ENCODE measurements at places on chromosomes 5 and 9.

DNA sequence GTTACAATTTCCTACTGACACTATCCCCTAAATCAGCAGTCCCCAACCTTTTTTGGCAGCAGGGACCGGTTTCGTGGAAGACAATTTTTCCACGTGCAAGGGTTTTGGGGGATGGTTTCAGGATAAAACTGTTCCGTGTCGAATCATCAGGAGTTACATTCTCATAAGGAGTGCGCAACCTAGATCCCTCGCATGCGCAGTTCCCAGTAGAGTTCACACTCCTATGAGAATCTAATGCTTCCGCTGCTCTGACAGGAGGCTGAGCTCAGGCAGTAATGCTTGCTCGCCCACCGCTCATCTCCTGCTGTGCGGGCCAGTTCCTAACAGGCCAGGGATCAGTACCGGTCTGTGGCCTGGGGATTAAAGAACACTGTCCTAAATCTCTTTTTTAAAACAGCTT, 13.2 kb upstream of the NFIL3 start:
- no peak for DNase-seq

GRCh38 chr5:3305432-3305831, 290.2 kb upstream of the IRX1 start:
- no peak for DNase-seq

GRCh38 chr5:151141535-151141934, 16.0 kb downstream of the ANXA6 start:
- no peak for DNase-seq

DNA sequence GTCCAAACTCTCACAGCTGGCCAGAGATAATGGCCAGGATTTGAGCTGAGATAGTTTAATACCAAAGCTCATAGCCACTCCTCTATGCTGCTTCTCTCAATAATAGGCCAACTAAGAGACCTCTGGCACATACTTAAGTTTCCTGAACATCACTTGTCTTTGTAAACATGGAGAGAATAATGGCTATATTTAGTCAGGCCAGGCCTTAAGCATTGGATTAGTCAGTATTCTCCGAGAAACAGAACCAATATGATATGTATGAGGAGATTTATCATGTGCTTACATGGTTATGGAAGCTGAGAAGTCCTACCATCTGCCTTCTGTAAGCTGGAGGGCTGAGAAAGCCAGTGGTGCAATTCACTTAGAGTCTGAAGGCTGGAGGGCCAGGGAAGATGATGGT, 45.4 kb downstream of the CFAP95 start:
- DNase-seq: no peak

GRCh38 chr5:76952795-76953536, at the start of gene CRHBP:
CRHBP (plus strand) TSS chr5:76953045; CDS start chr5:76953135, 90 bp downstream.
- DNase-seq: no peak

GRCh38 chr5:1480806-1481205, 35.6 kb upstream of the SLC6A3 start:
- DNase-seq: no peak

DNA sequence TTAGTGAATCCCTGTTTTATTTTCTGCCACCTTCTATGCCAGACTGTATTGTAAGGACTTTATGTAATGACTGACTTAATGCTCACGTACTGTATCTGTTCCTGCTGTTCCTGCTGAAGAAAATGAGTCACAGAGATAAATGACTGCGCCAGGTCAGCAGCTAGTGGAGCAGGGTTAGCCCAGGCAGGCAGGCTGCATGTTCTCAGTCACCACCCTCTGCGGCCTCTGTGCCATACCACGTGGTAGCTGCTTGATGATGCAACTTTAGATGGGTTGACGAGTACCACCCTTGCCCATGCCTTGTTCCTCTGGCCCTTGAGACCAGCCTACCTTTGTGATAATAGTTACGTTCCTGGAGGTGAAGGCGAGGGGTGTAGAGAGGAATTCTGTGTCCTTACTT, 161.9 kb downstream of the TRIO start:
- no peak for DNase-seq

DNA sequence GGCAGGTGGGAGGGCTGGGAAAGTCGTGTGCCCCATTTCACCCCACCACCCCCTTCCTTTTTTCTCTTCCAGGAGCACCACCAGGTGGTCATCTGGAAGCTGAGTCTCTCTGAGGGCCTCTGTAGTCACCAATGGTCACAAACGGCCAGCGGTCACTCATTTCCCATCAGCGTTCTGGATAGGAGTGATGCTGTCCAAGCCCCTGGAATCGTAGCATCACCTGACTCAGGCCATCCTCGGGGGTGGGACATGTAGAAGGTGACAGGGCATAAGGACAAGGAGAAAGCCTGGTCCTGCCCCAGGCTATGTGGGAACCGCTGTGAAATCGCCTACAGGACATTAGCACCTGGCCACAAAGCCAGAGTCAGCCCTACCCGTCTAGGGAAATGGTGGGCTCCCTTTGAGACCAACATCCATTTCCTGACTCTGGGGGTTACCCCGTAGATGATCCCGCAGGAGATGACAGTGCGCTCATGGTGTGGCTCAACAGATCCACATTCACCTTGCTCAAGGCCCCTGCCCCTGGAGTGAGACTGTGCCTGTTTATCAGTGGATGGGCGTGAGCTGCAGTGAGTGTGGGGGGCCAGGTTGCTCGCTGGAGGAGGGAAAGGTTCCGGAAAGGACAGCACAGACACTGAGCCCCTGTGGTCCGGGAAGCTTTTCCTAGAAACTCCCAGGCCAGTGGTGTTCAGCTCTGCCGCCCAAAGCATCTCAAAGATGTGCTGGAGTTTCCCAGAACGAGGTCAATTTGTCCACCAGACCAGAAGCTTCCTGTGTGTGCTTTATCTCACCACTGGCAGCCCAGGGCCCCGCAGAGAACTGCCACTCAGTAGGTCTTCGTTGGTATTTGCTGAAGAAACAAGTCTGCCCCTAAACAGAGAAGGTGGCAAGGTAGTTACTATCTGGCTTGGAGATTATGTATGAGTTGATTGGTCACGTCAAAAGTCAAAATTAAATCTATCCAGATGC, 61.1 kb upstream of the UNC5A start:
- DNase-seq: no peak

DNA sequence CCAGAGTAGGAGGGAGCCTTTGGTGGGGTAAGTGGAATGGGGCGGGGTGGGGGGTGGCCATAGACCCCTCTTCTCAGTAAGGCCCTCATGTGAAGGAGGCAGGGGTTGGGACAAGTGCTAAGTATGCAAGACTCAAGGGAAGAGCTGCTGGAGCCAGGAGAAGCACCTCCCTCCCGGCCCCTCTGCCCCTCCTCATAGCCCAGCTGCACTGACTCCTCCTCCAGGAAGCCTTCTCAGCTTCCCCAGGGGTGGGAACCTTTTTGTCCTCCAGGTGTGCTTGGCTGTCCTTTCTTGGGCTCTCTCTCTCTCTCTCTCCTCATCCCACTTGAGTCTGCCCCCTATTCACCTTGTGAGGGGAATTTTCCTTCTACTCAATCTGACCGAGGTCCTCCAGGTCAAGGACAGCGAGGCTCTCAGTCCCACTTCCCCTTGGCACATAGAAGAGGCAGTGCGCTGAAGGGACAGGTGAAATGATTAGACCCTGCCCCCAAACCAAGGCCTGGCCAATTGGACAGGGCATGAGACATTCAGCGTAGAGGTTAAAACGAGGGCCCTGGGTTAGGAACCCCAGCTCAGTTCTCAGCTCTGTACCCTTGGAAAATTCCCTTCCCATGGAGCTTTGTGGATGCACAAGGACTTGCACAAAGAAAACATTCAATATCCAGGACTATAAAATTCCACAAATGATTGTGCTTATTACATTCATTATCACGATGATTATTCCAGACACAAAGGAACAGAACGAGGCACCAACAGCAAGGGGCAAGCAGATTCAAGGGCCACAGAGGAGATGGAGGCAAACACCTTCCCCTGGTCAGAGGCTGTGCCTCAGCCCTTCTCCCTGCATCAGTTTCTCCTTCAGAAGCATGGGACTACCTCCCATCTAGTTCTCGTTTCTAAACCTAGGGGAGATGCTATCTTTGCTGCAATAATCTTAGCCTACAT, 45.6 kb upstream of the IL17B start:
- DNase-seq: no peak

DNA sequence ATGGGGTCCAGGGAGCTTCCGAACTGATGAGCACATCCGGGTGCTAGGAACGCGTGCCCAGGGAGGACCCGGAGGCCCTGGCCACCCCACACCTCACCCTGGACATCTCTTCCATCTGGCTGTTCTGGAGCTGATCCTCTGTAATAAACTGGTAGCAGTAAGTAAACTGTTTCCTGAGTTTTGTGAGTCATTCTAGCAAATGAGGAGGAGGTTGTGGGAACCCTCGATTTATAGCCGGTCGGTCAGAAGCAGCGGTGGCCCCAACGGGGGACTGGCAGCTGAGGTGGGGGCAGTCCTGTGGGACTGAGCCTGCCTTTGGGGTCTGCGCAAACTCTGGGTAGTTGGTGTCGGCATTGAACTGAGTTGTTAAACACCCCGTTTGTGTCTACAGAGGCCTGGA, 15.4 kb upstream of the UBAC1 start:
- DNase-seq: no peak

- no peak for DNase-seq
These were observed 367.6 kb downstream of the ARL15 start for GRCh38 chr5:53942724-53943123.

DNA sequence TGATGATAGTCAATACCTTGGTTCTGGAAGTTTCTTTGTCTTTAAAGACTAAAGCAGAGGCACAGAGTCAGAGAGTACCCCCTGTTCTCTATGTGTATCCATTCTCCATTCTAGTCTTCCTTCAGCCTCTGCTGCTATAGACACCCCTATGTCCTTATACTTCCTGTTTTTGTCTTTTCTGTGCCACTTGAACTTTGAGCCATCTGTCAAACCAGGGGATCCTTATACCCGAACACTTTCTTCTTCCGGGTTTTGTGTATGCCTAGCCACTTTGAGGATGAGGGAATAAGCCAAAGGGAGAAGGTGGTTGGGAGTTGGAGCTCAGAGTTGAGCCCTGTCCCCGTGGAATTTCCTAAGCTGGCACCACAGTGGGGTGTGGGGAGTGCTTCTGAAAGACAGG, 61.1 kb upstream of the IL6ST start:
- no peak for DNase-seq

GRCh38 chr9:76529653-76530052, 70.7 kb downstream of the GCNT1 start:
- DNase-seq: no peak

GRCh38 chr9:69549310-69550202, 122.6 kb downstream of the APBA1 start:
- peak; percentile 5 for DNase-seq

DNA sequence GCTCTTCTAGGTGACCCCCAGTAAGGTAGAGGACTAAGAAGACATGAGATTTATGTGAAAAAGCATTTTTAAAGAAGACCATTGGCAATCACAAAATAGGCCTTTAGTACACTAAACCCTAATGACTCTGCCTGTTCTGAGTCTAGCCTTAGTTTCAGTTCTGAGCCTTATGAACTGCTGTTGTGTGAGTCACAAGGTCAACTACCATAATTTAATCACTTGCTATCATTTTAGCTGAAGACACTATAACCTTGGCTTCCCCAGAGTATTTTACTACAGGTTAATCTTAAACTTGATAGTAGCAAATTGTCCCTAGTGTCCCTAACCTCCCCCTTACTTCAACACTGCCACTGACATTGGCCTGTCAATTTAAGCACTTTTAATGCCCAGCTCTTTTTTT, 34.4 kb downstream of the APC start:
- no peak for DNase-seq

- DNase-seq: no peak
These were observed 100.3 kb downstream of the NDFIP1 start for GRCh38 chr5:142208777-142209312.

DNA sequence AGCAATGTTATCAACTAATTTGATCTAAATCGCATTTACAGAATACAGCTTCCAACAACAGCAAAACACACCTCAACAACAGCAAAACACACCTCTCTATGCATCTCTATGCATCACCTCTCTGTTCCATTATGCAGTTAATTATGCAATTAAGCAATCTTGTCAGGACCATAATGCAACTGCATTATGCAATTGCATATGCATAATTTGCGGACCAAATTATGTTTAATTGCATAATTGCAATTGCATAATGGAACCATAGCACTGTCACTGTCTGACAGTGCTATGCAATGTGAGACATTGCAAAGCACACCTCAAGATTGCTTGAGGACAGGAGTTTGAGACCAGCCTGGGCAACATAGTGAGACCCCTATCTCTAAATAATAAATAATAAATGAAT, 80.4 kb upstream of the PRSS3 start:
- no peak for DNase-seq

- DNase-seq: no peak
These were observed 9.0 kb upstream of the PRR7 start for GRCh38 chr5:177437623-177438022.

- no peak for DNase-seq
These were observed 106.6 kb downstream of the ARHGAP26 start for GRCh38 chr5:142876817-142877216.

- DNase-seq: no peak
These were observed 18.3 kb downstream of the MARCHF3 start for GRCh38 chr5:127011961-127012644.

DNA sequence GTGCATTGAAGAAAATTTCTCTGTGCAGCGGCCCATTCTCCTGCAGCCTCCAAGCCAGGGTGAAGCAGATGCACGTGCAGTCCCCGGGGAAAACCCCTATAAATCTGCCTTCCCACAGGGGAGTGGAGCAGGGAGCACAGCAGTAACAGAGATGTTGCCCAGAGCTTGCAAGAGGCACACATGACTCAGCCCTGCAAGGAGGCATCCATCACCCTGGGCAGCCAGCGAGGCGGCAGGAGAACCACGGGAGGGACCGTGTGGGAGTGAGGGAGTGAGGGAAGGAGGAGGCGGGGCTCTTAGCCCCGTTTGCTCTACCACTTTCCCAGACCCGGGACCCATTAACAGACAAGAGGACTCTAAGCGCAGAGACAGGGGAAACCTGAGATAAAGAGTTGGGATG, 96.2 kb upstream of the ARAP3 start:
- DNase-seq: no peak

- DNase-seq: no peak
These were observed 23.5 kb upstream of the CARTPT start for GRCh38 chr5:71695595-71695994.

GRCh38 chr5:158874343-158874742, 225.4 kb downstream of the EBF1 start:
- no peak for DNase-seq

DNA sequence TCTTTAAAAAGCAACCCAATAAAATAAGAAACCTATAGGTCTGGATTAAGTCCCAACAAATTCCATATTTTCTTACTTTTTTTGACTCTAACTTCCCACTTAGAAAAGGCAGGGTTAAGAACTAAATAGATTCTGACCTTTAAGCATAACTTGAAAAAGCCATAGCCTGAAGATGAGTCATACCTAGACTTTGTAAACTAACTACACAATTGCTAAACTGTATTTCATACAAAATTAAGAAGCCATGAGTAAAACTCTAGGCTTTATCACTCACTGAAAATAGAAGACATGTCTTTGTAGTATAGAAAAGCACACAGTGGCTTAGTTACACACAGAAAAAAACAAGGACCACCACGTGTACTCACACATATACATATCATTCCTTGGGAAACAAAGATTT, 51.5 kb downstream of the MLLT3 start:
- no peak for DNase-seq

- DNase-seq: no peak
These were observed 38.1 kb downstream of the BASP1 start for GRCh38 chr5:17255471-17256021.

GRCh38 chr5:155066886-155067595, 53.5 kb downstream of the KIF4B start:
- no peak for DNase-seq

- no peak for DNase-seq
These were observed 3.9 kb downstream of the IL9 start for GRCh38 chr5:135891791-135892190.

All from NCI-H1105 (cell line).